Tibial nerve (tissue), 4 donors: ENCODE measurements at places on chromosomes 11 and 22.

- no peak for DNase-seq
These were observed 496.0 kb downstream of the MIAT start for GRCh38 chr22:27153386-27153785.

GRCh38 chr22:35220221-35220620, 37.1 kb upstream of the HMGXB4 start:
- DNase-seq, result no peak

DNA sequence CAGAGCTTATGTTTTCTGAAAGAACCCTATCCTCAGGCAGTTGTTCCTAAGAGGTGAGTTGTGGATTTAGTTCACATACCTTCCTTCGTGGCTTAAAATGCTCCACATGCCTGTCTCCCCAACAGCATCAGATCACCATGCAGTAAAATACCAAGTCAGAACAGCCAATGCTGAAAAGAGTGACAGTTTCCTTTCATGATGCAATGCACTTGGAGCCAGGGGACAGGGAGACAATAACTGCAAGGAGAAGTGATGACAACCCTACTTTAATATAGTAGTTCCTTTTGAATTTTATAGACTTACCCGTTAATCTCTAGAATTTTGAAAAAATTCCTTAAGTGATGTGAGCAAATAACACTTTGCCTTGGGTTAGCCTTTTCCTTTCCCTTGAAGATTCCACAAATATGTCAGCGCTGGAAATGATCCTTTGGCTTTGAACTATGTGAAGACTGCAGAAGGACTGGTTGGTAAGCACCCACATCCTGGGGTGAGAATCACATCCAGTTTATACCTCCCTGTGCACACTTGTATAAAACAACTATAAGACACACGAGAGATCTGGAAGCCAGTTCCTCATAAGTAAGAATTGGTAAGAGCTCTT, 71.2 kb downstream of the PIWIL4 start:
- DNase-seq, result no peak

DNA sequence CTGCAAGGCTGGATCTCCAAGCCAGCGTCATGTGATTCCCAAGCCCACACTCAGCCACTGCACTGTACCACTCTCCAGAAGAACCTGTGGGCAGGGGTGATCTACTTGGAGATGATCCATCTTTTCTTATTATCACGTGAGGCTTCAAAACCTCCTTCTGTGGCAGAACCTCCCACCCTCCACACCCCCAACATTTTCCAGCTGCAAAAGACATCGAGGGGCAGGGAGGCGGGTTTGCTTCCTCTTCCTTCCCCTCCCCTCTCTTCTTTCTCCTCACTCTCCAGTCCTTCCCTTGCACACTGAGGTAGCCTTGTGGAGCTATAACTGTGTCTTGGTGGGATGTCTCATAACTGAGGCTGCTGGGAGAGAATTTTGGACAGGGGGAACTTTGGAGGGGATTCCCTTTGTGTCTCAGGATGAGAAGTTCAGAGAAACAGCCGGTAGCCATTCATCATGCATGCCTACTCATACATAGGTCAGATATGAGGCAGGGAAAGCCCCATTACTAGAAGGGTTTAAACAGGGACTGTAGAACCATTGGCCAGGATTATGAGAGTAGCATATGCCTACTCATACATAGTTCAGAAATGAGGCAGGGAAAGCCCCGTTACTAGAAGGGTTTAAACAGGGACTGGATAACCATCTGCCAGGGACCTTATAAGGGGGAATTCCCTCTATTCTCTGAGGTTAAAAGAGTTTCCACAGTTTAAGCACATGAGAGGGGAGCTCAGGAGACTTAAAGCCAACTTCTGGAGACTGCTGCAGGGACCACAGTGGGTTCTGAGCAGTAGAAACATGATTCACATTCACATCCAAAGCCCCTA, 420.7 kb upstream of the CADM1 start:
- no peak for DNase-seq

DNA sequence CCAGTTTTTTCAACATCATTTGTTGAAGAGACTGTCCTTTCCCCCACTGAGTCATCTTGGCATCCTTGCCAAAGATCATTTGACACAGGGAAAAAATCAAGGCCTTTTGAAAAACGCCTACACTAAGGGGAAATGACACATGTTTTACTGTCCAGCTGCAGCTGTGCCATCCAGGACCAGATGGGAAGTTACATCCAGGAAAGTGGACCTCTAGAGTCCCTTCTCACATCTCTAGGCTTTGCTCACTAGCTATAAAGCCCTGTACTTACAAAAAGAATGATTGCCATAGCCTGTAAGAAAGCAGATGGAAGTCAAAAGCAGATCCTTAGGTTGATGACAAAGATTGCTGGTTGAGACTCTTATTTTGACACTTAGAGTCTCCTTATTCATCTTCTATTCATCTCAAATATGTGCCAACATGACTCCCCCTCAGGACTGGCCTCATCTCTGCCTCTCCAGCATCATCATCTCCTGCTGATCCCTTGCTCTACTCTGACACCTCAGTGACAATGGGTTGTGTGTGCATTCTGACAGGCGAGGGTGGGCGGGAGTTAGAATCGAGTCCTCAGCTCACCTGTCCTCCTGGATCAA, 22.8 kb downstream of the OSBP2 start:
- no peak for DNase-seq

GRCh38 chr11:75261902-75262361, 21.4 kb downstream of the TPBGL start:
- DNase-seq, result no peak

GRCh38 chr11:64100360-64100759, 64.6 kb downstream of the FLRT1 start:
- no peak for DNase-seq

GRCh38 chr11:115929618-115930129, 425.5 kb upstream of the CADM1 start:
- DNase-seq, result no peak
